ENCODE measurements at places on chromosomes 1 and 21. TPM values are rescaled to one million over a fixed set of nuclear protein-coding genes. Genes with fewer than 3 reads are reported as not detected.

- DNase-seq, result no peak
Observed at GRCh38 chr1:49048188-49048587, 271.5 kb upstream of the BEND5 start.

GRCh38 chr1:77348549-77348948 is 66.7 kb downstream of the AK5 start:
- no peak for DNase-seq

DNA sequence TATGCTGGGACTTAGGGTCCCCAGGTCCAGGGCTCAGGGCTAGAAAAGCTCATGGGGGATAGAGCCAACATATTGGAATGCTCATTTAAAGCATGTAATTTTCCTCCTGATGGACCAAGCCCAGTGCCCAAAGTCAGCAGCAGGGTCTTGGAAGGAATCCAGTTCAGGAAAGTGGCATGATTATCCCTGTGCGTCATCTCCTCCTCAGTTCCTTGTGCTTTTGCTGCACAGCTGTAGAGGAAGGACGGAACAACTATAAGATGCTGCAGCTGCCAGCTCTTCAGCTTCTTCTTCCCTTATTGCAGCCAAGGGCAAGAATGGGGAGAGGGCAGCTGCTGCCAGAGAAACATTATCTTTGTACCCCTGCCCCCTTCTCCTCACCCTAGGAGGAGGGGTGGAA is 58.4 kb downstream of the OVGP1 start:
- DNase-seq, result peak; percentile 37

DNA sequence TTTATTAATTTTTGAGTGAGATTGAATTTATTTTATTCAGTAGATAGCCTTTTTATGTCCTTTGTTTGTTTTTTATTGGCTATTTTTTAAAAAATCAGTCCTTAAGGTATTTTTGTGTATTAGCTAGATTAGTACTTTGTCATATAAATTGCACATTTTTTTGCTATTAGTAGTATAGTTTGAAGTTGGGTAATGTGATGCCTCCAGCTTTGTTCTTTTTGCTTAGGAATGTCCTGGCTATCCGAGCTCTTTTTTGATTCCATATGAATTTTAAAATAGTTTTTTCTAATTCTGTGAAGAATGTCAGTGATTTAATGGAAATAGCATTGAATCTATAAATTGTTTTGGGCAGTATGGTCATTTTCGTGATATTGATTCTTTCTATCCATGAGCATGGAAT is 80.4 kb downstream of the MAN1A2 start:
- DNase-seq, result no peak

- no peak for DNase-seq
Observed at GRCh38 chr1:200240656-200241055, 169.2 kb downstream of the ZNF281 start.

DNA sequence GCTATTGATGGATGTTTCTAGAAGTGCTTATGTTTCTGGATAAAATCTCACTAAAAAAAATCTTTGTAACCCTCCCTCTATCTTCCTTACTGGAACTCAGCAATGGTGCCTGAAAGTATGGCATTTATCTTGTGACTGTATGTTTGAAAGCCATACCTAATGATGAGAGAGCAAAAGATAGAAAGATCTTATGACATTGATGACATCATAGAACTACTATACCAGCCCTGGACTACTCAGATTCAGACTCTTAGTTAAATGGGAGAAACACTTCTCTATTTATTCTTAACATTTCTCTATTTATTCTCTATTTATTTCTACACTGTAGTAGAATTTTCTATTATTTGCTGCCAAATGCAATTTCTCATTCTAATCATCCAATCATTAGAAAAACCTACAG is 32.7 kb upstream of the SYCP1 start:
- no peak for DNase-seq

Gene KIAA1614
- 1.7 TPM for total RNA-seq

Gene COL6A1
- total RNA-seq, result 760 TPM

Gene AUNIP
- total RNA-seq, result 10.0 TPM

All from RPMI7951 (cell line).